ENCODE measurements at places on chromosomes 12 and 14. TPM values are rescaled to one million over a fixed set of nuclear protein-coding genes. Genes with fewer than 3 reads are reported as not detected.

The TSPAN19 gene
- not detected for polyA plus RNA-seq

GRCh38 chr12:123815968-123816367 lies 53.9 kb downstream of the DNAH10 start:
- DNase-seq = no peak

DNA sequence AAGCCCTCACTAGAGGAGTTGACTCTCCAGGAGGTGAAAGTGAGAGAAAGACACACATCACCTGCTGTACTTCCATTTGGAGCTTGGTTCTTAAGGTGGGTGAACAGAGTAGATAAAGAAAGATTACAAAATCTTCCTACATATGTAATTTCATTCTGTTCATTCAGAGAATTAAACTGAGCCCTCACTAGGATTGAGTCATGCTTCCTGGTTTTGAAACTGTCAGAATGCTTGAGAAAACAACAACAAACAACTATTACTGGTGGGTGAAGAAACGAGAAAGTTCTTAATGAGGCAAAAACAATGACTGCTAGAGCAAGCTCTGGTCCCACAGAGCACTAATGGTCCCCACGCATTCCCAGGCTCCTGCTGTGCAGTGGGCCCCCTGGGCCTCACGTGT lies 841.7 kb downstream of the VRK1 start:
- no peak for DNase-seq

The EMP1 gene
- 106 TPM for polyA plus RNA-seq

- DNase-seq = no peak
These were observed 53.5 kb upstream of the LDHB start for GRCh38 chr12:21710958-21711775.

- peak; percentile 43 for DNase-seq
These were observed 93.5 kb upstream of the CEP83 start for GRCh38 chr12:94553130-94553519.

The RND1 gene
- polyA plus RNA-seq = 0.26 TPM

DNA sequence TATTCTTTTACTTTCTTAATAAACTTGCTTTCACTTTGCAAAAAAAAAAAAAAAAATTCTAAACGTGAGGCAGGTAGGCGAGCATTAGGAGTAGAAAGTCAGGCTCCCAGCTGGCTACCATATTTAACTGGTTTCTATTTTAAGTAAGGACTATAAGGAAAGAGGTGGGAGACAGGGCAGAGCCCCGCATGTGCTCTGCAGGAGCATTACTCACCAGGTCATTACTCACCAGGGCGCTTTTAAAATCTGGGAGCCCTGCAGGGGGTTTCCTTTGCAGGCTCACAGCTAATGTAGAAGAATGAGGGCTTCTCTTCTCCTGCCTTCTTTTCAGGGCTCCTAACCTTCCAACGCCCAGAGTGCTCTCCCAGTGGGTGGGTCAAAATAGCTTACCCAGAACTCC lies 14.0 kb upstream of the DPF3 start:
- peak; percentile 85 for DNase-seq

DNA sequence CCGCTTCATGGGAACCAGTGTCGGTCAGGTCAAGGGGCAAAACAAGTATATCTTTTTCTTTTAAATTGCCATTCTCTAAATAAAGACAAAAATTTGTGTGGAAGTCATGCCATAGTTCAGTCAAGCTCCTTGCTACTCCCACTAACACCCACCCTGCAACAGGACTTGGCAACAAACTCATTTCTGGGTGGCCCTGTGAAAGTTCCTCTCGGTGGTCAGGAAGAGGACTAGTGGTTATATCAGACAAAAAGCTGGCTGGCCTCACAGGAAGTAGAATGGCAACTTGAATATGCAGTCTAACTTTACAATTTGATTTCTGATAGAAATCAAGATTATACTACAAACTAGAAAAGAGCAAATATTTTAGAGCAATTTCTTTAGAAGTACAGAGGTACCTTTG lies 11.2 kb downstream of the DHRS7 start:
- DNase-seq = no peak

DNA sequence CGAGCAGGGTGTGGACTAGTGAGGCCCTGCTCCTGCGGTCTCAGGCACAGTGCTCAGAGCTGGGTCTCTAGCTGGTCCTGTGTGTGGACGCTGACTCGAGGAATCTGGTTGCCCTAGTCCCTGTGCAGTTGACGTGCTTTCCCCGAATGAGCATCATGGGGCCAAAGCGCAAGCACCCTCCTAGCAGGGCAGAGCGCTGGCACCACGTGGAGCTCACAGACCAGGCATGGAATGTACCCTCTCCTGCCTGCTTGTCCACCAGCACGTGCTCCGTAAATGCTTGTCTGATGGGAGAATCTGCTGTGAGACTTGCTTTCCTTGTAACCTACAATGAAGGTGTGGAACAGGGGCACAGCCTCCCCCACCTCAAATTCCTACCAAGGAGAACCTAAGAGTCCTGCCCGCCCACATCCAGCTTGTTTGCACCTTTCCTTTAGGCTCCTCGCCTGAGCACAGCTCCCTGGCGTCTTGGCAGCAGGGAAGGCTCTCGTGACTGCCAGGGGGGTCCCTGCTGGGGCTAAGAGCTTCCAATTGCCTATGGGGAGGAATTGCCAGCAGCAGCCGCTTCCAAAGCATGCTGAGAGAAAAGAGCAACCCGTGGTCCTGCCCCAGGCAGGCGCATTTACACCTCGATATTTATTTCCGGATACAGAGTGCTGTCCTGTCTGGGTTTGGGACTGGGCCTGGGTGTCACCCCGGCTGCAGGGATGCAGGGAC lies 125.0 kb downstream of the PIWIL1 start:
- no peak for DNase-seq

The HOMEZ gene
- 10.3 TPM for polyA plus RNA-seq

DNA sequence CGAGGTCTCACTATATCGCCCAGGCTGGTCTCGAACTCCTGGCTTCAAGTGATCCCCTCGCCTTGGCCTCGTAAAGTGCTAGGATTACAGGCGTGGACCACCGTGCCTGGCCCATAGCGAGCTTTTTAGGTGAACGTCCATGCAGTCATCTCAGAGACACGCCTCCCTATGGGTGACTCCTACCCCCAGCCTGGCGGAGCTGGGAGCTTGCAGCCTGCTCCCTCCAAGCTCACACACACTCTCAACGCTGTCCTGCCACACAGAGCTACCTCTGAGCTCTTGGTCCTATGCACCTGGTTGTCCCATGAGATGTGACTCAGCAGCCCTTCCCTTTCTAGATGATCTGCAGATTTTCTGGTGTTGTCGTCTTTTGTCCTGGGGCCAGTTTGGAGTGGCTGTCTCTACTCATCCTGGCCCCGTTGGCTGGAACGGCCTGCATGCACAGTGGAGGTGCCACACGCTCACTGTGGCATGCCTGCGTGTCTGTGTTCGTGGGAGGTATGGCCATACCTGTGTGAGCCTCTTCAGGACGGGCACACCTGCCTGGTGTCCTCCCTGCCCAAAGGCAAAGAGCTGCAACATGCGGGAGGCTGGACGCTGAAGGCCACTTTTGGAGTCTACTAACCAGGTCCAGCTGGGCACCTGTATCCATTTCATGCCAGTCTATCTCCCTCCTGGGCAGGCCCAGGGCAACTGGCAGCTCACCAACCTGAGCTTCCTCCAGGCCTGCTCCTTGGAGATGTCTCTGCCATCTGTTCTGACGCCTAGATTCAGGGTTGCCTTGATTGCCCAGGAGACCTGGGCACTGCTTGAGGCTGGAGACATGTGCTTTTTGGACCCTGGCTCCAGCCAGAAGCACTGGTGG lies 18.1 kb downstream of the CABP1 start:
- DNase-seq = no peak

The NELL2 gene
- polyA plus RNA-seq = 0.26 TPM

- no peak for DNase-seq
These were observed 36.3 kb downstream of the STON2 start for GRCh38 chr14:81363746-81364378.

The FRMD6 gene
- polyA plus RNA-seq = 244 TPM

DNA sequence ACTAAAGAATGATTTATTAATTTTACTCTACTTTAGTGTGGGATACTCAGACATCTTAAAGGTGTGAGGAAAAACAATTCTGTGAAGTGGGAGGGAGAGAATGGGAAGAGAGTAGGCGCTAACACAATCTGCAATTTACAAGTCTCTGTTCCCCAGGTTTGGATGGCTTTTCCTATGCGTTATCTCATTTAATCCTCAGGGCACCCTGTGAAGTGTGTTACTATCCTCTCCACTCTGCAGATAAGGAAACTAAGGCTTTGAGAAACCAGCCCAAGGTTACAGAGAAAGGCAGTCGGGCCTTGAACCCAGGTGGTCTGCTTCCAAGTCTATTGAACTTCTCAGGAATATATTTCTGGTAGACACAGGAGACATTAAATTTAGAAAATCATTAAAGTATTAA lies 36.2 kb upstream of the TUBA1C start:
- DNase-seq = no peak

- DNase-seq = no peak
These were observed 21.2 kb upstream of the CDCA4 start for GRCh38 chr14:105041841-105042765.

DNA sequence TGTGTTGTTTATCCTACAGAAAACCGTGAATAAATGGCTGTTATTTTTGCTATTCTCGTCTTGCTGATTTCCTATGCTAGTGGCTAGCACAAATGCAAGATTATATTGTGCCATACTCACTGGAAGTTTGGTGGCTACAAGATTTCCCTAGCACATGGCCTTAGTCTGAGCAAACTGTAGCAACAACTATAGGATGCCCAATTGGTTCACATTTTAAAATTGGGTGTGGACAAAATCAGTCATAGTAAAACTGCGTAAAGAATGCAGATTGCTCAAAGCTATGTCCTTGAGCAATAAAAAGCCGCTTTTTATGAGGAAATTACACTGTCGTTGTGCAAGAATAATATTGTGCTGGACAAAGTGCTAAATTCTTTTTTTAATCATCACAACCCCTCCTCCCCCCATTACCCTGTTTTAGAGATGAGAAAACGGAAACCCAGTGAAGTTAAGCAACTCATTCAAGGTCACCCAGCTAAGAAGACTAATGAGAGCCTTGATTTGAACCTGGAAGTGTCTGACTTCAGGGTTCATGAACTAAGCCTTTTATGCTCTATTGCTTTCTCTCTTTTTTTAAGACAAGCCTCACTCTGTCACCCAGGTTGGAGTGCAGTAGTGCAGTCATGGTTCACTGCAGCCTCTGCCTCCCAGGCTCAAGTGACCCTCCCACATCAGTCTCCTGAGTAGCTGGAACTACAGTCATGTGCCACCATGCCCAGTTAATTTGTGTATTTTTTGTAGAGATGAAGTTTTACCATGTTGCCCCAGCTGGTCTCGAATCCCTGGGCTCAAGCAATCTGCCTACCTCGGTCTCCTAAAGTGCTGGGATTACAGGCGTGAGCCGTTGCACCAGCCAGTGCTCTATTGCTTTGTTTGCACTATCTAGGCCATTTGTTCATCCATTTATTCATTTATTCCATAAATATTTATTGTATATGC lies 73.6 kb downstream of the SRGAP1 start:
- peak; percentile 96 for DNase-seq

- peak; percentile 99 for DNase-seq
These were observed 250.5 kb downstream of the DPF3 start for GRCh38 chr14:72643317-72643801.

- DNase-seq = peak; percentile 37
These were observed 38.9 kb upstream of the KTN1 start for GRCh38 chr14:55540847-55541773.

The KRT71 gene
- polyA plus RNA-seq = not detected

DNA sequence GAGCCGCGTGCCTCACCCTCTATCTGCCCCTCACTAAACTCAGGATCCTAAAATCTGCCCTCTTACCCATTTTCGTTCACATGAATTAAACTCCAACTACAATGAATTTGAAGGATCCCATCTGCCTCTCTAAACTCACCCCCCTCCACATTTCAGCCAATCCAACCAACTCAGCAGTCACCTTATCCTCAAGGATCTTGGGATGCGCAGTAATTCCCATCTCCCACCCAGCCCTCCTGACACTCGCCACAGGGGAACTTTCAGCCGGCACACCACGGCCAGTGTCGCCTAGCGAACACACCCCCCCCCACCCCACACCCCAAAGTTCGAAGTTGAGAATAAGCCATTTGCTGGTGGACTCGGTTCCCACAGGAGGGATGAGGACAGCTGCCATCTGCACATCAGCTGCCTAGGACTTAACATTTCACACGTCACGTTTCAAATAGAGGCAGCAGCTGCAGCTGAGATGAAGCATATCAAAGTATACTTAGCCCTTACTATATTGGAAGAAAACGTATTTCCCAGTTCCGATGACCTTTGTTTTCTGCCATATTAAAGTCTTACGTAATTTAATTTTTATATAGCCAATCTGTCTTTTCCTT lies 8.7 kb upstream of the SELPLG start:
- DNase-seq = no peak

DNA sequence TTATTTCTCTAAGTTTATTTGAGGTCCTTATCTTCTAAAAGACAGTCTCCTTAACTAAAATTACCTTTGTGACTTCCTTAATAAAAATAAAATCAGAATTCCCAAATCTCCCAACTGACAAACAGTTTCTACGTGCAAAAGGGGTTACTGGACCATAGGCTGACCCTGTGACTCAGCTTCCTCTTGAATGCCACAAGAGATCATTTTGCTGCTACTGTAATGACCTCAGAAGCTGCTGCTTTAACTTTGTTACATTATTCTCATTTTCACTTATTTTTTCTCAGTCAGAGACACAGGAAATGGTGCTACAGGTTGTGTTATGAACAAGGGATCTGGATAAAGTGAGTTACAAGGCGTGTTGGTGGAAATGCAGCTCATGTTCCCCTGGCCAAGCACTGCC lies 132.2 kb upstream of the TMTC2 start:
- no peak for DNase-seq

The PPP4R4 gene
- polyA plus RNA-seq = 0.17 TPM

The KRT86 gene
- not detected for polyA plus RNA-seq

DNA sequence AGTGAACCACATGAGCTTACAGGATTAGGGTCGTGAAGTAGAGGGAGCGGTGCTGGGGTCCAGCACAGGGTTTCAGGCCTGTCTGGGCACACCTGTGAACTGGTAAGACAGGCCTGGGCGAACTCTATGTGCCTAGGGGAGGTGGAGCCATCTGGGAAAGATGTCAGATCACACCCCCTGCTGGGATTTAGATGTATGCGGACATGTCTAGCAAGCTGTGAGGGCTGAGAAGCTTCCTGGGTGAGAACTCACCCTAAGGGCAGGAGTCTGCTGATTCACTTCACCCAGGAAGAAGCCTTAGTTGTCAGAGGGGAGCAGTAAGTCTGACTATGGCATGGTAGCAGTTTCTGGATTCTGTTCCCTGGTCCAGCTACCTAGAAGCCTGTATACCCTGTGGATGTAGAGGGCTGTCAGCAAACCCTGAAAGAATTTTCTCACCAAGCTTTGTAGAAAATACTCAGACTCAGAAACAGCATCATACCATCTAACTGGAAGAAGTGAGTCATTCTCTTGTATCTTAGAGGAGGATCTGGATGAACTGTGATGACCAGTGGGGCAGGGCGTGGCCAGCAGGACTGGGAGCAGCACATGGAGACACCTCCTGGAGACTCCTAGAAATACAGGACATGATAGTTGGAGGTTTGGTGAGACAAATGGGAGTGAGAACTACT lies 11.2 kb upstream of the PYGL start:
- peak; percentile 96 for DNase-seq

GRCh38 chr12:76020731-76021672 lies 10.6 kb downstream of the PHLDA1 start:
- DNase-seq = peak; percentile 99

- peak; percentile 98 for DNase-seq
These were observed 212.0 kb downstream of the CACNA1C start for GRCh38 chr12:2264651-2265232.

The PTPN6 gene
- 0.14 TPM for polyA plus RNA-seq
